ENCODE measurements at places on chromosomes 5 and 9. TPM values are rescaled to one million over a fixed set of nuclear protein-coding genes. Genes with fewer than 3 reads are reported as not detected.

- H3K4me3 ChIP-seq, result no peak overlapping the region
- no peaks in the 10 kb centered on the region for H3K36me3 ChIP-seq
- H3K27me3 ChIP-seq, result no peaks in the 10 kb centered on the region
- no peak for DNase-seq
- H3K4me1 ChIP-seq, result no peaks in the 10 kb centered on the region
Measured at GRCh38 chr5:178314061-178314660, 81.6 kb upstream of the PHYKPL start.

The ORM2 gene
- polyA plus RNA-seq, result not detected

DNA sequence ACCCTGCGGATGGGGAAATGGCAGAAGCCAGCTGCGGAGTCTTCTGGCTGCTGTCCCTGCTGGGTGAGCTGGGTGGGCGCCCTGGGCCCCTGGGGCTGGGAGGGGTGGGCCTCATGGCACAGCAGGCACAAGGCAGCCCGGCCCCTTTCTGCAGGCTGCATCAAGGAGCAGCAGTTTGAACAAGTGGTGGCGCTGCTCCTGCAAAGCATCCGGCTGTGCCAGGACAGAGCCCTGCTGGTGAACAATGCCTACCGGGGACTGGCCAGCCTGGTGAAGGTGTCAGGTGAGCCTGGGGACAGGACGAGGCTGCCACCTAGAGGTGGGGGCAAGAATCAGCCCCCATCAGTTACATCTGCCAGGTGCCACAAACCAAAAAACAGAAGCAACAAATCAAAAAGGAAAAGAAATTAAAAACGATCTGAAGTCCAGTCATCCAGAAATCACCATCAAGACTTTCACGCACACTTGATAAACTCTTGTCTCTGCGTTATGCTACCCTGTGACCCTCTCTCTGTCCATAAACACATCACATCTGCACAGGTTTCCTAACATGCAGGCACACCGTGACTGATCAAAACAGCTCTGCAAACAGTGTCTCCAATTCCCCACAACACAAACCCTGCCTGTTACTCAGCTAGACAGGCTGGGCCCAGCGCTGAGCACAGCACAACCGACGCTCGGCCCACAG lies 13.9 kb downstream of the REXO4 start:
- H3K36me3 ChIP-seq, result peaks cover 33% of the 10 kb centered on the region
- DNase-seq, result peak; percentile 48
- no peaks in the 10 kb centered on the region for H3K4me1 ChIP-seq
- no peaks in the 10 kb centered on the region for H3K27me3 ChIP-seq

The GRAMD2B gene
- 6.5 TPM for polyA plus RNA-seq

DNA sequence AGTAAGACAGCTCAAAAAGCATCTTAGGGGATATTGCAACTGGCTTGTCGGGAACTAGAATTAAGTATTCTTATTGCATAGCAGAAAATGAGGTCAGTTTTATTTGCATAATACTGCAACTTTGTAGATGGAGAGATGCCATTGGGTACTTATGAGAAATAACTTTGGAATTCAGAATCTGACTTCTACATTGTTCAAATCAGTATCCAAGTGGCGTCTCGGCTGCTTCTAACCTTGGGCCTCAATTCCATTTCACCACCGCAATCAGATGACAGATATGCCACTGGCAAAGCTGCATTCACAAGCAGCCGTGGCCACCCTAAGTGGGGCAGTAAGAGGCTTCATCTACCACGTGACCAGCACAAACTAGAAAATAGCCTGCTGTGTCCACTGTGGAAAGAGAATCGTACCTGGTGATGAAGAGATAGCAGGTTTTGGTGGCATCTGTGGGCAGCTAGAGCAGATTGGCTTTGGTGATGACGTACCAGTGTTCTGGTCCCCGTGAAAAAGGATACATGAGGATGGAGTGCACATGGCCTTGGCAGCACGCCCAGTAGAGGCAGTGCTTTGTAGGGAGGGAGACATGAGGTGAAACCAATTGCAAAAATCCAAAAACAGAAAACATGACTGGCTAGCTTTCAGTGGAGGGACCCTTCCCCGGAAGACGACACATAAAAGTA lies 116.6 kb downstream of the KLHL3 start:
- no peaks in the 10 kb centered on the region for H3K4me1 ChIP-seq
- no peak for DNase-seq
- no peaks in the 10 kb centered on the region for H3K27me3 ChIP-seq
- no peak overlapping the region for H3K27ac ChIP-seq
- no peak overlapping the region for H3K4me3 ChIP-seq

GRCh38 chr9:69811351-69811868 lies 9.2 kb upstream of the CFAP95 start:
- no peaks in the 10 kb centered on the region for H3K36me3 ChIP-seq
- H3K27ac ChIP-seq, result no peak overlapping the region
- H3K27me3 ChIP-seq, result peaks cover 1% of the 10 kb centered on the region
- no peak for DNase-seq
- no peaks in the 10 kb centered on the region for H3K4me1 ChIP-seq

Measured in CD4-positive, CD25-positive, alpha-beta regulatory T cell (primary cell).